A673 (cell line): ENCODE measurements at places on chromosomes 3 and 15. TPM values are rescaled to one million over a fixed set of nuclear protein-coding genes. Genes with fewer than 3 reads are reported as not detected.

The EXD1 gene
- not detected in 2 replicates for total RNA-seq

The NOX5 gene
- total RNA-seq, result not detected in 2 replicates

The FGD5 gene
- total RNA-seq, result not detected in 2 replicates

The CYP8B1 gene
- total RNA-seq, result not detected in 2 replicates

The BNC1 gene
- 0.37 and 0.46 TPM in 2 replicates for total RNA-seq

The CFAP100 gene
- not detected in 2 replicates for total RNA-seq

The SMAD6 gene
- total RNA-seq, result 50.1 and 63.9 TPM in 2 replicates

The BDH1 gene
- total RNA-seq, result 57.6 and 62.1 TPM in 2 replicates

The ZNF860 gene
- total RNA-seq, result not detected in 2 replicates

The CD200 gene
- not detected in 2 replicates for total RNA-seq

The GRAMD2A gene
- total RNA-seq, result 0.20 and 0.43 TPM in 2 replicates

The HRH1 gene
- 0.81 and 0.92 TPM in 2 replicates for total RNA-seq

The DGKG gene
- 35.1 and 45.2 TPM in 2 replicates for total RNA-seq

DNA sequence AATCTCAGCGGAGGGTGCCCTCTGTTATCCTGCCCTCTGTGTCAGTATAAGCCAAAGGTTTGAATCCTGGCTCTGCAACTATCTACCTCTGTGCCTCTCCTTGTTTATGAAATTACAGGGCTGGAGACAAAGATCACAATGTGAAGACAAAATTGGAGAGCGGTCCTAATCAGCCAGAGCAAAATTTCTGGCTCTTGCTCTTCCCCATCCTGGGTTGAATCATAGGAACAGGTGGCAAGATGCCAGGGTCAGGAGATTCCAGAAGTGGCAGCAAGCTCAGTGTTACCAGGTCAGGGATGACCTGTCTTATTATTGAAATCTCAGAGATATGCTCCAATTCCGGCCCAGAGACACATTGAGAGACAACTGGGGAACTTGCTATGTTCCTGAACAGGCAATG, 2.3 kb upstream of the CCR2 start:
- DNase-seq, result no peak
- peaks cover 39% of the 10 kb centered on the region for H3K27me3 ChIP-seq
- no peaks in the 10 kb centered on the region for H3K4me1 ChIP-seq
- no peak overlapping the region for H3K4me3 ChIP-seq
- no peak overlapping the region for H3K27ac ChIP-seq

DNA sequence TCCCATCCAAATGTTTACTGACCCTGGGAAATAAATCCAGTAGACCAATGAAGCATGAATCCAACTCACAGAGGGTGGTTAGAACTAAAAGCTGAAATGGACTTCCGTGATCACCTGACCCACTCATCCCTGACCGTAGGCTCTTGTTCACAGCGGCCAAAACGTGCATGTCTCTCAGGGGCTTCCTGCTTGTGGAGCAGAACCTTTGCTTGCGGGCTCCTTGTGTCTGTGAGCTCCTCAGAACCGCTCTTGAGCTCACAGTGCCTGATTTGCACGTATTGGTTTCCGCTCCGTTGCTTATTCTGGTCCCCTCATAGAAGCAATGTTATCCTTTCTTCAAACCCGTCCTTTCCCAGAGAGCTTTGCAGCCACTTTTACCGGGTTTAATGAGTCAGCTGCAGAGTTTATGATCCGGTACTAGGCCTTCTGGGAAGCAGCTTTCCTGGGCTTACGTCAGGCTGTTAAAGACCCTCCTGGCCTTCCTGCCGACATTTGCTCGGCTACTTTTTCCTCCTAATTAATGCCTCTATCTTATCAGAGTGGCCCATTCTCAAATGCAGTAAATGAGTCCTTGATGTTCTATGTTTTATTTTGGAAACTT, 35.4 kb downstream of the LIPC start:
- peak; percentile 51 for DNase-seq
- H3K4me3 ChIP-seq, result no peak overlapping the region
- H3K36me3 ChIP-seq, result no peaks in the 10 kb centered on the region
- H3K27ac ChIP-seq, result no peak overlapping the region

- H3K4me1 ChIP-seq, result peaks cover 6% of the 10 kb centered on the region
- no peak overlapping the region for H3K4me3 ChIP-seq
- no peaks in the 10 kb centered on the region for H3K36me3 ChIP-seq
- H3K27me3 ChIP-seq, result no peaks in the 10 kb centered on the region
- H3K27ac ChIP-seq, result no peak overlapping the region
- peak; percentile 53 for DNase-seq
Observed at GRCh38 chr3:56125358-56126005, 342.8 kb downstream of the ERC2 start.

DNA sequence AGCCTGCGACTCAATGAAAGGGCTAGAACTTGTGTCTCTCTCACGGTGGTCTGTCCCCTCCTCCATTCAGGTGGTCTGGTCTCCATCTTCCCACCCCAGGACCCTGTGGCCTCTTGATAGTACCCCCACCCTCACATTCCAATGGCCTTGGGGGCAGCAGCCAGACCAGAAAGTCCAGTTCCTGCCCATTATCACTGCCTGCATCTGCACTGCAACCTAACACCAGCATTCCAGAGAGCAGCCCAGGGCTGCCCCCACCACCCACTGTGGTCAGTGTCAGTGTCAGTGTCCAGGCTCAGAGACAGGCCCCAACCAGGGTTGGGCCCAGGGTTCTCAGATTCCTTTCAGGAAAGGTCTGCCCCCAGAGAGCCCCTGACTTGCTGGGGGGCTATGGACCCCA, 12.6 kb downstream of the IGDCC3 start:
- H3K27ac ChIP-seq, result no peak overlapping the region
- no peaks in the 10 kb centered on the region for H3K4me1 ChIP-seq
- DNase-seq, result no peak
- H3K4me3 ChIP-seq, result no peak overlapping the region
- H3K27me3 ChIP-seq, result no peaks in the 10 kb centered on the region

DNA sequence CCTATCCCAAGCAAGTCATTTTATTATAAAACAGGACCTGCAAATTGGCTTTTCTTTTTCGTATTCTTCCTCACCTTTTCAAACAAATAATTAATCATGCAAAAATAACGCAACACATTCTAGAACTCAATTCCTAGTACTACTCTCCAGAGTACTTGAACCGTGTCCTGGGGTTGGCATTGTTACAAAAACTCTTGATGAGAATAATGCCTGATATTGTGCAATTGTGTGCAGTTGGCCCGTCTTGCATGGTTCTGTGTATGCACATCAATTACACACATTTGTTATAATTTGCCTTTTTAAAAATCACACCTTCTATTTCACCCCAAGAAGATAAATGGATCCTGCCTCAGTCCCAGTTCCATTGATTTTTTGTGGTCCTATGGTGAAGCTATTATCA, 205.4 kb downstream of the EPHB1 start:
- no peaks in the 10 kb centered on the region for H3K36me3 ChIP-seq
- H3K4me1 ChIP-seq, result no peaks in the 10 kb centered on the region
- no peak overlapping the region for H3K27ac ChIP-seq
- H3K4me3 ChIP-seq, result no peak overlapping the region

DNA sequence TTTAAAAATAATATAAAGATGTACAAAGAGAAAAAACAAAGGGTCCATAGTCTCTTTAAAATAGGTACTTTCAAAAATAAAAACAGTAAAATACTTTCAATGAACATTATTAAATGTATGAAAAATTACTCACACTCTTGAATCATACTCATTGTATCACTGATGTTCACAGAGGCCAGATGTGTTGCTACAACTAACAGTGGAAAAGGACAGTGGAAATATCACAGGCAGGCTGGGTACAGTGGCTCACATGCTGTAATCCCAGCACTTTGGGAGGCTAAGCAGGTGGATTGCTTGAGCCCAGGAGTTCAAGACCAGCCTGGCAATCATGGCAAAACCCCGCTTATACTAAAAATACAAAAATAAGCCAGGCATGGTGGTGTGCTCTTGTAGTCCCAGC, 26.8 kb downstream of the NPHP3 start:
- peaks cover 9% of the 10 kb centered on the region for H3K36me3 ChIP-seq
- H3K27ac ChIP-seq, result no peak overlapping the region
- peaks cover 15% of the 10 kb centered on the region for H3K4me1 ChIP-seq
- DNase-seq, result no peak

GRCh38 chr3:107524841-107525643, 2.3 kb downstream of the BBX start:
- no peaks in the 10 kb centered on the region for H3K36me3 ChIP-seq
- H3K4me1 ChIP-seq, result peaks cover 3% of the 10 kb centered on the region
- H3K27ac ChIP-seq, result peak overlapping the region; percentile 29
- H3K4me3 ChIP-seq, result peak overlapping the region; percentile 93

DNA sequence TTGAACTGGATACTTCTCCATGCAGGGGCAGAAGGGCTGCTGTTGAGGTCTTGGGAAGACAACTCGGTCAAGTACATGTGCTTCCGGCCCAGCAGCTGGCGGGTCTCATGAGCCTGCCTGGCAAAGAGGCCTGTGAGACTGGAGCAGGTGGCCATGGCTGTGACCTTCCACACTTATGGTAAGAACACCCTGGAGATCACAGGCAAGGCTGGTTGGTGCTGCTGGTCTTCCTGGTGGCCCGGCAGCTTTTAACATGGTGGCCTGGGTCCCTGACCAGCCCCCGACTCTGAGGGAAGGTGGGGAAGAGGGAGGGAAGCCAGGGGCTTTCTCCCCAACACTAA, 15.4 kb downstream of the CHRD start:
- no peak for DNase-seq
- H3K4me1 ChIP-seq, result no peaks in the 10 kb centered on the region
- H3K36me3 ChIP-seq, result no peaks in the 10 kb centered on the region
- no peak overlapping the region for H3K27ac ChIP-seq
- peaks cover 6% of the 10 kb centered on the region for H3K27me3 ChIP-seq

DNA sequence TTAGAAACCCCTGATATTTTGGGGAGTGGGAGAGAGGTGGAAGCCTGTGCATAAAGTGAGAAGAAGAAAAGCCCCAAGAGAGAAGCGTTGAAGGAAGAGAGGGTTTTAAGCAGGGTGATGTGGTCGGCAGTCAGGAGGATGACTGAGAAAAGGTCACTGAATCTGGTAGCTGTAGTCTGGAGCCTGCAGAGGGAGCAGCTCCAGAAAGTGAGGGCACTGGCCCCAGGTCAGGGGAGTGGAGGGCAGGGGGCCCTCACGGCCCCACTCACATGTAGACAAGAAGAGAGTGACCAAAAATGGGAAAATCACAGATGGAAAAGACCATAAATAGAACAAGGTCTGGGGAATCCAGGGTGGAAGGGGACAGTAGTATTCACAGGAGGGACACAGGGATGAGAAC, 105.5 kb downstream of the RYK start:
- no peaks in the 10 kb centered on the region for H3K27me3 ChIP-seq
- H3K27ac ChIP-seq, result no peak overlapping the region
- H3K4me1 ChIP-seq, result no peaks in the 10 kb centered on the region
- H3K4me3 ChIP-seq, result no peak overlapping the region
- DNase-seq, result no peak
- no peaks in the 10 kb centered on the region for H3K36me3 ChIP-seq

DNA sequence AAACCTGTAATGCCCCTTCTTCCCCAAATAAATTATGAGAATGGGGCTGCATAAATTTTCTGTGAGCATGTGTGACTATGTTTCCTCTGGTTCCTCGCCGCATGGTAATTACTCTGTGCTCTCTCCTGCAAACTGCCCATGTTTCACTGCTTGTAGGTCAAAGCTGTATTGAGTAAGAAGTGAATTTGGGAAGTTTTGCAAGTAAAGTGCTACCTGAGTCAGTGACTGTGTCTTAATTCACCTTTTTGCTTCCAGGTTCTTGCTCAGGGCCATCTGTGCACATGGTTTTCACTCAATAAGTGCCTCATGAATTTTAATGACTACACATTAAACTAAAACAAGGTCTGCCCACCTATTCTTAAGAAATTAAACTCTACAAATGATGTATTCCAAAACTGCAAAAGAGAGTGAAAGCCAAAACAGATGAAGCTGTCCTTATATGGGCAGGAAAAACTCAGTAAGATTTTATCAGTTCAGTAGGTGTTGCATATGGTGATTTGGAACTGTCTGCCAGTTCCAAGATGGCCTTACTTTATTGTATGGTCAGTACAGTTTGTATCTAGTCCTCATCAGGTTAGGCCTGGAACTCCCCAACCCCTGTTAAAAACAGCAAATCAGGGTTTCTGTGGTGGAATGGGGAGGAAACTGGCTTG, 100.0 kb downstream of the LPP start:
- H3K27ac ChIP-seq, result no peak overlapping the region
- no peak overlapping the region for H3K4me3 ChIP-seq

DNA sequence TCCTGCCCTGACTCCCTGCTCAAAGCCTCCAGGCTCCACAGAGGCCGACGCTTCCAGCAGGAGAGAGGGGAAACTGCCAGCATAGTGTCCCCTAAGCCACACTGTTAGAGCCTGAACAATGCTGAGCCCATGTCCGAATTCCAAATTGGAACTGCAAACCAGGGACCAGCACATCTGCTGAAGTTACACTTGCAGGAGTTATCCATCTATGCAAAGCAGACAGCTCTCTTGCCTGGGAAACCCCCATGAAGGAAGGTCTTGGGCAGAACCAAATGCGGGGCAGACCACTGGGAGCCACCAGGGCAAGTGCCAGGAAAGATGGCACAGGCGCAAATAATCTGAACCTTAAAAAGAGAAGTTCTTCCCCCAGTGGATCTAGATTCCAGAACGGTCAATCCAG, 625 bp downstream of the LRRC15 start:
- H3K4me3 ChIP-seq, result no peak overlapping the region
- no peaks in the 10 kb centered on the region for H3K27me3 ChIP-seq
- no peak overlapping the region for H3K27ac ChIP-seq
- H3K36me3 ChIP-seq, result no peaks in the 10 kb centered on the region
- H3K4me1 ChIP-seq, result peaks cover 10% of the 10 kb centered on the region

DNA sequence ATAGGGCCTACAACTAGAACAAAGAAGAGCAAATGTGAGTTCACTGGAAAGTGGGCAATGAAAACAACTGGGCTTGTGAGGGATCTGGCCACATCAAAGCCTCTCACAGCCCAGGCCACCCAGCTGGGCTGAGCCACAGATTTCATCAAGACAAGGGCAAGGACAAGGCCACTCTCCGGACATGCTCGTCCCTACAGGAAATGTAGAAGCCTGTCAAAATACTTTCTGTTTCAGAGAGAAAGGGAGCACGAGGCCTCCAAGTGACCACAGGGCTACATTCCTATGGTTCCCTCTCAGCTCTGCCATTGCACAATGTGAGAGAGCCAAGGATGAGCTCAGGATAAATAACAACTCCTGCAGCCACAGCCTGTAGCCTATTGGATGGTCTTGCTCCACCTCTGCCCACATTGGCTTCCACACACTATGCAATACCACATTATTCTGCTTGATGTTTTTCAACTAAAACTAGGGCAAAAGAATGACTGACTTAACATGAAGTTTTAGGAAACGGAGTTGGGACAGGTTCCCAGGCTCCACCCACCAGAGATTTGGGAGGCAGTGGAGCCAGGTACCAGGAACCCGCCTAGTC, 12.1 kb downstream of the TBC1D2B start:
- H3K4me3 ChIP-seq, result no peak overlapping the region
- no peak for DNase-seq
- H3K27ac ChIP-seq, result no peak overlapping the region
- H3K27me3 ChIP-seq, result no peaks in the 10 kb centered on the region
